ENCODE measurements at places on chromosomes 3 and 15.

- no peak for DNase-seq
Measured at GRCh38 chr3:79154865-79155264, 612.9 kb downstream of the ROBO1 start.

GRCh38 chr3:169303660-169304059 is 359.9 kb downstream of the MECOM start:
- no peak for DNase-seq

DNA sequence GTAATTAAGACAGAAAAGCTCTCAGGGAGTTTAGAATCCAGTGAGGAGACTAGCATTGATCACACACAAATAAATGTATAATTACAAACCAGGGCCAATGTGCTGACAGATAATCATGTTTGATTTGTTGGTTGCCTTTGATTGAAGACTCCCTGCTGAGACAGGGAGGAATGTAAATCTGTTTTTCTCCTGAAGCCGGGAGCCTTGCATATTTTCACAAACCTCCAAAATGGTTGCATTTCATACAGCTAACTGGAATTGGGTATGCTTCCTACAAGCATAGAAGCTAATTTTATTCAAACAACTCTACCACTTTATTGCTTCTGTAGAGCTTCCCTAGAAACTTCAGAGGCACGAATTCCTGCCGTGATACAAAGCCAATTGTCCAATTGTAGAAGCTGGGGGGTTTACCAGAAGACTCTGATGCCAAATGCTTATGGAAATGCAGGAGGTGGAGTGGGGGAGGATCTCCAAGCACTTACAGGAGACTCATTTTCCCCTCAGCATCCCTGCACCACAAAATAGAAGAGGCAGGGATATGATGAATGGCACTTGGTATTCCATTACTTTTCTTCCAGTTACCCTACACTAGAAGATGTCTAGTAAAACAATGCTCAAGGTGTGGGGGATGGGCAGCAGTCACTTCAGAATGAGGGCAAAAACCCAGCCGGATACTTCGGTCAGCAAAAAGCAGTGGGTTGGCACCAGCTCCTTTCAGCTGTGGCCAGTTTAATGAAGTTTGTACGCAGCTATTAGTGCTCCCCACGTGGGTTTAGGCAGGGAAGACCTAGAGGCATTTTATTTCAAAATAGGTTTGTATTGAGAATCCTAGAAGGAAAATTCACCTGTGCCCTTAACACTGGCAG is 11.4 kb upstream of the MEX3B start:
- DNase-seq, result no peak

DNA sequence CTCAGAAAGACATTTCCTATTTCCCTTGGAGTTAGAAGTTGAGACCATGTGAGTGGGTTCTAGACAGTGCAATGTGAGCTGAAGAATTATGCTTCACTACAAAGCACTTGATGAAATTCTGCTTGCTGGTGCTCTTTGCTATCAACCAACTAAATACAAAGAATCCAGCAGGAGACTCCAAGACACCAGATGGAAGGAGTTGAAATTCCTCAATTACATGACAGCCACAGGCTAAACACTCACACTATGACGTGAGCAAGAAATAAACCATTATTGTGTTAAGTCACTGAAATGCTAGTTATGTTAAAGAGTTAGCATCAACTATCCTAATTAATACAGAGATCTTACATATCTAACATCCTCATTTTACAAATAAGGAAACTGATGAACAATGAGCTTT is 8.2 kb upstream of the MAP4 start:
- no peak for DNase-seq

GRCh38 chr15:31153531-31153930 is 52.0 kb upstream of the TRPM1 start:
- DNase-seq, result no peak

DNA sequence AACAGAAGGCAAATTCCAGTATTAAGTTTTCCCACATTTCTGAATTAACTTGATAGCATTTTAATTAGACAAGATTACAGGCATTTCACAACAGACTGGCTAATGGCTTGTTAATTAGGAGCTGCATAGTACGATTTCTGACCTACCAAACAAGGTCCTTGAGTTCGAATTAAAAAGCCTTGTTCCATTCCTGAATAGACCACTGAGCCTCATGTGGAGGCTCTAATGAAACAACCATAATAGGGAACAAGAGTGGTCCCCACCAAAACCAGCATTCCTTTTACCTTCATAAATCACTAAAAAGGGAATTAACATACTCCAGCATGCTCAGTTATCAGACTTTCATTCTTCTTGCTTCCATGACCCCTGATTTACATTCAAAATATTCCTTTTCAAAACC is 66.4 kb downstream of the PRTG start:
- DNase-seq, result no peak

DNA sequence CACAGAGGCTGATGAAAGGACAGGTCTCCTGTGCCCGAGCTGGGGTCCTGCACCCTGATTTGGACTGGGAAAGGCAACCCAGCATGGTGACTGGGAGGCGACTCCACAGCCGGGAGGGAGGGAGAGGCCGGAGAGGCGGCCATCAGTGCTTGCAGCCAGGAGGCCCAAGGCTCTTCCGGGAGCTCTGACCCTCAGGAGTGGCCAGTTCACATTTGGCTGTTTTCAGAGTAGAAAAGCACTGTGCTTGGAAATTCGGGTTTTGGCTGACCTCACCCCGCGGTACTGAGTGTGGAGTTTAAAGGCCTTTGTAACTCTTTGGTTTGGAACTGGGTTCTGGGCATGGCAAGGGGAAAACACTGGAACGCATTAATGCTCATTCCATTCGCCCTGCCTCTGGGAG is 31.9 kb downstream of the SMAD6 start:
- no peak for DNase-seq

- no peak for DNase-seq
Measured at GRCh38 chr3:55309336-55309735, 177.8 kb downstream of the WNT5A start.

DNA sequence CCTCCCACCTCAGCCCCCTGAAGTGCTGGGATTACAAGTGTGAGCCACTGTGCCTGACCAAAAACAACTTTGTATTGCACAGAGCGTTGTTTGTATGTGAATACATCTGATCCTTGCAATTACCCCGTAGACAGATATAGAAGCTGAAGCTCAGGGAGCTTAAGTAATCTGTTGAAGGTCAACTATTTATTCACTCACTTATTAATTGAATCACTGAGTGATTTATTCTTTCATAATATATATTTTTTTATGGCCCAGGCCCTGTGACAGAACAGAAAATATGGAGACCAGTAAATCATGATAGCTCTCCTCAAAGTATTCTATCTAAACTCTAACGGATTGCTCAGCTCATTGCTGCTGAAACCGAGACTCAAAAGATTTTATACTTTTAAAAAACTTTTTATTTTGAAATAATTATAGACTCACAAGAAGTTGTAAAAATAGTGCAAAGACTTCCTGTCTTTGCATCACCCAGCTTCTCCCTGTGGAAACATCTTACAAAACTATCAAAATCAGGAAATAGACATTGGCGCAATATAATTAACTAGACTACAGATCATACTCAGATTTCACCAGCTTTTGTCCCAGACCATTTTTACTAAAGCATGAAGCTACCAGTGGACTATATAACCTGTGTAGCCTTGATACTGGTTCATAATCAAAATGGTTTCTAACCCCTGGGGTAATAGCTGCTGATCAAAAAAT is 466.1 kb downstream of the PDCD6IP start:
- DNase-seq, result no peak

GRCh38 chr15:73046073-73046472 is 6.2 kb upstream of the NEO1 start:
- DNase-seq, result no peak

GRCh38 chr15:35728219-35728940 is 182.4 kb upstream of the DPH6 start:
- no peak for DNase-seq

- no peak for DNase-seq
Measured at GRCh38 chr3:184748219-184749135, 36.6 kb upstream of the MAGEF1 start.

GRCh38 chr3:139893963-139894642 is 40.9 kb upstream of the CLSTN2 start:
- no peak for DNase-seq

- DNase-seq, result no peak
Measured at GRCh38 chr3:100506355-100506754, 13.9 kb downstream of the TMEM45A start.

- DNase-seq, result no peak
Measured at GRCh38 chr3:24952388-24952787, 457.7 kb upstream of the THRB start.

DNA sequence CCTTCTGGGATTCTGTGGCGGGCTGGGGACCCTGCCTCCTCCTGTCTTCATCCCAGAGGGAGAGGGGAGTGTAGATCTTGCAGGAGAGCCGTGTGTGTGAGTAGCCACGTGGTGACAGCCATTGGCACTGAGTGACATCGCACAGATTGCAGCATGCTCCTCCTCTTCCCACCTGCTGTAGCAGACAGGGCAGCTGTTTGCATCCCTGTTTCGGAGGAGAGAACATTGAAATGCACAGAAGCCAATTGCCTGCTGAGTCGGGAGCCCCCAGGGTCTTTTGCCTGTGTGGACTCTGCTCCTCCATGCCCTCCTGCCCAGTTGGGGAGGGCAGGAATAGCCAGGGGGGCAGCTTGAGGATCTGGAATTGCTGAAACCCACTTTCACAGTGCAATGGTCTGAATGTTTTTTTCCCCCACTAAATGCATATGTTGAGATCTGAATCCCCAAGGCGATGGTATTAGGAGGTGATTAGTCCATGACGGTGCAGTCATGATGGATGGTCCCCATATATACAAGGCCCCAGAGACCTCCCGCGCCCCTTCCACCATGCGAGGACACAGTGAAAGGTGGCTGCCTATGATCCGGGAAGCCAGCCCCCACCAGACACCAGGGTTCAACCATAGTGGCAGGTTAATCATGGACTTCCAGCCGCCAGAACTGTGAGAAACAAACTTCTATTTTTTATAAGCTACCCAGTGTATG is 66.8 kb downstream of the CHRNA7 start:
- DNase-seq, result no peak

- no peak for DNase-seq
Measured at GRCh38 chr3:55720614-55721013, 233.5 kb upstream of the WNT5A start.

- no peak for DNase-seq
Measured at GRCh38 chr15:29944925-29945324, 122.7 kb upstream of the TJP1 start.

- no peak for DNase-seq
Measured at GRCh38 chr3:67033079-67033478, 35.0 kb downstream of the KBTBD8 start.

GRCh38 chr3:56725175-56725574 is 42.1 kb upstream of the TASOR start:
- DNase-seq, result no peak

DNA sequence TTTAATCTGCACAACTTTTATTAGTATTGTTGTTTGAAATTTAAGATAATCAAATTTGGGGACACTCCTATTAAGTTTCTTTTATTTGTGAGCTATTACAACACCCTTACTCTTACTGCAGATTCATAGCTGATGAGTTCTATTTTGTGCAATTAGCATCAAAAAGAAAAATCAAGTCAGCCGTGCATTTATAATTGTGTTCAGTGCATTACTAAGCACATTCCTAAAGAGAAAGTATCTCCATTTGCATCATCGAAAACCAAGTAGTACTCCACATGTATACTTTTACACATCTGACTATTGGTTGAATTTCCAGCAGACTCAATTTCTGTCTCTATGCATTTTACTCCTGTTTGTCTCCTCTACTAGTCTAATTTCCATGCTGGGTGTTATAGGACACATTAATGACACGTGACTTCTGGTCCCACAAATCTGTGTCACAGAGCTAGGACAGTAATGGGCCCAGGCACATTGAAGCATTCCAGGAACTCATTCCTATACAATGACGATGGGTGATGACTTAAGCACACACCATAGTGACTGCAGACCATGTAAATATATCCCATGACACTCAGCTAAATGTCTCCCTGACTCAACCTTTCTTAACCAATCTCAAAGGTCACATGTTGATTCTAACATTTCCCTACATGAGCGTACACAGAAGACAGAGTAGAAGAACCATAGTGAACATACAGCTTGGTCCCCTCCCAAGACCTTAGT is 477.5 kb downstream of the LPP start:
- DNase-seq, result no peak

DNA sequence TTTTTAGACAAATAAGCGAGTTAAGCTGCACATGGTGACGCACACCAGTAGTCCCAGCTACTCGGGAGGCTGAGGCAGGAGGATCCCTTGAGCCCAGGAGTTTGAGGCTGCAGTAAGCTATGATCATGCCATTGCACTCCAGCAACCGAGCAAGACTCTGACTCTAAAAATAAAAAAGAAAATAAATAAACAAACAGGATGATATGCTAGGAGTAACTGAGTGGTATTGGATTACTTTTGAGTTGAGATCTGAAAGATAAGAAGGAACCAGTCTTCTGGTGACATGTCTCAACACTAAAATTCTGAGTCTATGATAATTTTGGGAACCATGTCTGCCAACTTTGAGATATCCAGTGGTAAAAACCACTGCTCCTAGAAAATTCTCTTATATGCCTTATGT is 109.1 kb upstream of the SKOR1 start:
- DNase-seq, result no peak

GRCh38 chr15:89167267-89168176 is 53.9 kb downstream of the RLBP1 start:
- DNase-seq, result no peak

- no peak for DNase-seq
Measured at GRCh38 chr15:45225506-45226273, 26.3 kb upstream of the SLC28A2 start.

- DNase-seq, result no peak
Measured at GRCh38 chr15:98513428-98513986, 134.8 kb upstream of the IGF1R start.

GRCh38 chr15:33956397-33956796 is 11.9 kb upstream of the CHRM5 start:
- no peak for DNase-seq

DNA sequence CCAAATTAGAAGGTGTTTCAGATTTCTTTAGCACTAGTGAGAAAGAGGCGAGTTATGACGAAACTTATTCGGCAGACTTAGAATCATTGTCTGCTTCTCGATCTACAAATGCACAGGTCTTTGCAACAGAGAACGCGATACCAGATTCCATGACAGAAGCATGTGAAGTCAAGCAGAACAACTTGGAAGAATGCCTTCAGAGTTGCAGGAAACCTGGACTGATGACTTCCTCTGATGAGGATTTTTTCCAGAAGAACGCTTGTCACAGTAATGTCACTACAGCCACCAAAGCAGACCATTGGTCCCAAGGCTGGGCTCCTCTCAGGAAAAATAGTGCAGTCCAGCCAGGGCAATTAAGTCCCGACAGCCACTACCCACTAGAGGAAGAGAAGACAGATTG is 50.6 kb downstream of the CDAN1 start:
- no peak for DNase-seq

DNA sequence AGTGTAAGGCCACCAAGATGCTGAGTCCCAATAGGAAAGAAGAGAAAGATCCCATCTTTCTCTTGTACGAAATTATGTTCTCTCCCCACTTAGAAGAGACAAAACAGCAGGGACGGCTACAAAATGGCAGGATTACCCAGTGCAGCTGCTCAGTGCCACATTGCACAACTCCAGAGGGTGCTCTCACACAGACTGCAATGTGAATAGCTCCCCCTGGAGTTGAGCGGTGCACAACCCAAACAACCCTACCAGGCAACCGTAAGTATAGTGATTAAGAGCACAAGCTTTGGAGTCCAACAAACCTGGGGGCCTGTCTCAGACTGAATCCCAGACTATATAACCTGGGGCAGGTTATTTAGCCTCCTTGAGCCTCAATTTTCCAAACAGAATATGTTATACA is 3.1 kb upstream of the BHLHE40 start:
- no peak for DNase-seq

Measured in progenitor cell of endocrine pancreas (in vitro differentiated cells).